ENCODE measurements at places on chromosomes 5 and 9. TPM values are rescaled to one million over a fixed set of nuclear protein-coding genes. Genes with fewer than 3 reads are reported as not detected.

- no peak overlapping the region for H3K27ac ChIP-seq
- no peak overlapping the region for H3K4me3 ChIP-seq
- H3K27me3 ChIP-seq = no peaks in the 10 kb centered on the region
- no peak for DNase-seq
- H3K36me3 ChIP-seq = no peaks in the 10 kb centered on the region
- H3K4me1 ChIP-seq = no peaks in the 10 kb centered on the region
Measured at GRCh38 chr5:52419357-52419756, 368.4 kb upstream of the ITGA1 start.

DNA sequence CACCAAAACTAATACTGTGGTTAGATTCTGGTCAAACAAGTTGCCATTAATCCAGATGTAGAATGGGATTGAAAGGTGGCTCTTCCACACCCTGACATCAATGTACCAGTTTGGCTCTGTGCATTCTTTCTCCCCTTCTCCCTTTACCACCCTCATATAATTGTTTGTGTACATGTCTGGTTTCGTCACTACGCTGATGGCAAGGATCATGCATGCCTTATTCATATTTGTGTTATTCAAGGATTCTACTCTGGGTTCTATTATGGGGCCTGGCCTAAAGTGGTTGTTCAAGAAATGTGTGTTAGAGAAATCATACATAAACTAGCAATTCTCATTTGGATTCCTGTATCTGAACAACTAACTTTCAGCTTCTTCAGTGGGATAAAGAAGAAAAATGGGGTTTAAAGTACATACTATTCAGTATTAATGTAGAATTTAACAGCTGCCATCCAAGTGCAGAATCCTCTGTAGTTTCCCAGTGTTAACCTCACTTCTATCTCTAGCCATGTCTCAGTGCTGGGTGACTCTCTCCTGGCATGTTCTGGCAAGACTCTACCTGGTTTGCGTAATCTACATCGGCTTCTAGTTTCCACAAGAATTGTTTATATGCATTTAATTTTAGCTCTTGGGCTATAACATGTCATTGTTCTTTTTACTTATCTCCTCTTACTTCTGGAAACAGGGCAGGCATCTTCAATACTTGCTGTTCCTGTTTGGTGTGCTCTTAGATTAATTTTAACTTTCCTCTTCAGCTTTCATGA lies 27.9 kb upstream of the CDKN2B start:
- H3K27ac ChIP-seq = peak overlapping the region; percentile 32
- DNase-seq = no peak
- H3K4me3 ChIP-seq = no peak overlapping the region
- H3K27me3 ChIP-seq = no peaks in the 10 kb centered on the region
- peaks cover 8% of the 10 kb centered on the region for H3K4me1 ChIP-seq

DNA sequence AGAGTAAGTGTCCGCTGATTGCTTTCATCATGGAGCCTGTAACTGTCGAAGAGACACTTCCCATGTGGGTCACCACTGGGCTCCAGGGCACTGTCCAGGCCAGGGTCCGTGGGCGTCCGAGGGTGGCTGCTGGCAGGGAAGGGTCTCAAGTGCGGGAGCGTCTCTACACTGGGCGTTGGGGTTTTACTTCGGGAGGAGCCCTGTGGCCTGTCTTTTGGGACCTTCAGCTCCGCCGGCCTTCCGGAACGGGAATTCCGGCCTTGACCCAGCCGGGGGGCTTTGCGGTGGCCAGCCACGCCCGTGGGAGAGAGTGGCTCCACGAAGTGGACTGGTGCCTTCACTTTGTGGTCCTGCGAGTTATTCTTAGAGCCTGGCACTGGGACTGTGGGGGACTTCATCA lies 86.2 kb downstream of the CAMSAP1 start:
- no peak for DNase-seq
- H3K4me3 ChIP-seq = no peak overlapping the region
- H3K27me3 ChIP-seq = no peaks in the 10 kb centered on the region
- no peak overlapping the region for H3K27ac ChIP-seq
- no peaks in the 10 kb centered on the region for H3K4me1 ChIP-seq

DNA sequence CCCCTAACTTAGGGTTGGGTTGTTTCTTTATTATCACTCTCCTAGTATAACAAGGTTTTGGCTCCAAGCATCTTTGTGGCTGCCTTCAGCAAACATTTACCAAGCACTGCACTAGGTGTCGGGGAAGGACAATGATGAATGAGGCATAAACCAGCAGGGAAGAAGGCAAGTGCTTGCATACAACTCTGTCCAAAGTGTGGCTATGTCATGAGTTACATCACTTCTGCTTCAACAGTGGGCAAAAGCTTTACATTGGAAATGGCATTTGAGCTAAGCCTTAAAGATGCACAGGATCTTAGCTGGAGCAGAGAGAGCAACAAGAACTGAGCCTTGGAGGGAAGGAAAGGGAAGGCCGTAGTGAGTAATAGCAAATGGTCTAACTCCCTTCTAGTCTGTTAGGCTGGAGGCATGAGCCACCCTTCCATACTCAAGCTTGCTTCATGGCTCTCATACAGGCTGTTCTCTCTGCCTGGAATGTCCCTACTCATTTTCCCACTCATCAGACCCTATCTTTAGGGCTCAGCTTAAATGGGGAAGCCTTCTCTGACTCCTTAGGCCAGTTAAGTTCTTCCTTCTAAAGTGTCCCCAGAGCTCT lies 121.8 kb downstream of the SEMA6A start:
- no peaks in the 10 kb centered on the region for H3K4me1 ChIP-seq
- no peak overlapping the region for H3K27ac ChIP-seq
- no peaks in the 10 kb centered on the region for H3K36me3 ChIP-seq
- no peaks in the 10 kb centered on the region for H3K27me3 ChIP-seq

- H3K4me1 ChIP-seq = no peaks in the 10 kb centered on the region
- no peaks in the 10 kb centered on the region for H3K27me3 ChIP-seq
- no peaks in the 10 kb centered on the region for H3K36me3 ChIP-seq
Measured at GRCh38 chr9:30913331-30913730, 1471.1 kb upstream of the ACO1 start.

DNA sequence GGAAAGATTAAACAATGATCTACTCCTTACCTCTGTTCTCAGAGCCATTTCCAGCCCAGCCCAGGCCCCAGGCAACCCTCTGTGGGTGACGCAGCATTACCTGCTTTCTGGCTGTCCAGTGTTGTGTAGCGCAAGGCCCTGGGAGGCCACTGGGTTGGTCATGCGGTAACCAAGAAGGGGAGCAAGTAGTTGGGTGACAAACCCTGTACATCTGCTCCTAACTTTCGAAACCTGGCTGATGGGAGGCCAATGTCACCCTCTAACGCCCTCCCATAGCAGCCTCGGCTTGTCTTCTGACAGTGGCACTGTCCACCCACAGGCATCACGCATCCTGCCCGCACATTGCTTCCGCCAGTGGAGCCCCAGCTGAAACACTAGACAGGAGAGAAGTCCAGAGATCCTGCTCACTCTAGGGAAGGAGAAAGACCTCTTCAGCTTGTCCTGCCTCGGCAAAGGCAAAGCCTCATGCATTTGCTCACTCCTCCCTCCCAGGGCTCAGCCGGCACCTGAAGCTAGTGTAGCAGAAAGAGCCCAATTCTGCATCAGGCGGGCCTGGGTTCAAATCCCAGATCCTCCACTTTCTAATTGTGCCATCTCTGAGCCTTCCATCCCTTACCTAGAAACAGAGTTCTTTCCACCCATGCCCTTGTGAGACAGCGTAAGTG lies 94.6 kb downstream of the ADAMTS2 start:
- H3K4me1 ChIP-seq = no peaks in the 10 kb centered on the region
- H3K36me3 ChIP-seq = no peaks in the 10 kb centered on the region

- no peaks in the 10 kb centered on the region for H3K27me3 ChIP-seq
- H3K4me1 ChIP-seq = no peaks in the 10 kb centered on the region
- no peak for DNase-seq
- no peak overlapping the region for H3K27ac ChIP-seq
Measured at GRCh38 chr5:35771300-35771699, 85.4 kb upstream of the IL7R start.

DNA sequence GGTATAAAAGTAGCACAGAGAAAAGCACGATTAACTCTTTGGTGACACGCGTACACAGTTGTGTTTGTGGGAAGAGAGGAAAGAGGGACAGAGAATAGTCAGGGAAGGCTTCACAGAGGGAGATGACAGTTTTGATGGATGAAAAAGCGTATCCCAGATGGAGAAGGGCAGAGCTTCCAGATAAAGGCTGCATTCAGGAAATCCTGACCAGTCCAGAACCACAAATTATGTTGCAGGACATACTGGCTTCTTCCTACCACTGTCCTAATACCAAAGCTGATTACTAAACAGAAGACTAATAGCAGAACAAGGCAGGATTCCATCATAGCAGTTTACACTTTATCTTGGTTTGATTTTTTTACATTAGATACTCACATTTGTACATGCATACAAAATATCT lies 34.5 kb downstream of the SLC31A2 start:
- no peak overlapping the region for H3K27ac ChIP-seq
- DNase-seq = no peak
- no peak overlapping the region for H3K4me3 ChIP-seq
- H3K36me3 ChIP-seq = peaks cover 86% of the 10 kb centered on the region

GRCh38 chr5:21419383-21419782 lies 1431.4 kb upstream of the CDH18 start:
- H3K4me3 ChIP-seq = no peak overlapping the region
- H3K36me3 ChIP-seq = no peaks in the 10 kb centered on the region
- no peak overlapping the region for H3K27ac ChIP-seq
- no peaks in the 10 kb centered on the region for H3K27me3 ChIP-seq
- DNase-seq = no peak
- no peaks in the 10 kb centered on the region for H3K4me1 ChIP-seq

DNA sequence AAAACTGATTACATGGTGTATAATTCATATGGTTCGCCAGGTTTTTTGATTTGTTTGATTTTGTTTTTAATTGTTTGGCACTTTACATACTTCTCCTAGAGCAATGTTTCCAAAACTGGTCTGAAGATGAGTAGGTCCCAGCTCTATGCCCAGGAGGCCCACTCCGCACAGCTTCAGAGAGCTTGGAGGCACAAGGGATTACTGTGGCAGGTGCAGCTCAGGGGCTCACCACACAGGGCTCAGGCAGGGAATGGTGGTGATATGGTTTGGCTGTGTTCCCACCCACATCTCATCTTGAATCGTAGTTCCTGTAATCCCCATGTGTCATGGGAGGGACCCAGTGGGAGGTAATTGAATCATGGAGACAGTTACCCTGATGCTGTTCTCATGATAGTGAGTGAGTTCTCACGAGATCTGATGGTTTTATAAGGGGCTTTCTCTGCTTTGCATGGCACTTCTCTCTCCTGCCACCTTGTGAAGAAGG lies 296.6 kb downstream of the MED10 start:
- H3K4me1 ChIP-seq = no peaks in the 10 kb centered on the region
- no peaks in the 10 kb centered on the region for H3K27me3 ChIP-seq
- no peaks in the 10 kb centered on the region for H3K36me3 ChIP-seq
- no peak for DNase-seq
- H3K4me3 ChIP-seq = no peak overlapping the region

- H3K4me3 ChIP-seq = no peak overlapping the region
- DNase-seq = no peak
- no peak overlapping the region for H3K27ac ChIP-seq
- peaks cover 58% of the 10 kb centered on the region for H3K4me1 ChIP-seq
Measured at GRCh38 chr9:100090880-100091279, 7.9 kb downstream of the ERP44 start.

DNA sequence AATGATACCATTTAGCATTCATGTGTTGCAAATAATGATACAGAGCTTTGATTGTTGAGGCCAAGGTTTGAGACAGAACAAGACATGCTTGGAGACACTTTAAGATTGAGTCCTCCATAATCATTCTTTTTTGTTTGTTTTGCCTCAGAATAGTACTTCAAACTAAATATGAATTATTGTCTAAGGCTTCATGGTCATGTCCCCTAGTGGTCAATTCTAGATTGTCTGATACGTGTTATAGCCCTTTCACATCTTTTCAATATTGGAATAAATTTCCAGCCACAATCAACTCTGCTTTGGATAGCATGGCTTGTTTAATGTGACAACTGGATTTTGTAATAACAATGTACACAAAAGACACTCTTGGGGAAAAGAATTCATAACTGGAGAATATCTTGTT lies 64.2 kb downstream of the PRLR start:
- no peak overlapping the region for H3K4me3 ChIP-seq
- DNase-seq = no peak
- no peaks in the 10 kb centered on the region for H3K27me3 ChIP-seq
- H3K27ac ChIP-seq = no peak overlapping the region

- H3K4me1 ChIP-seq = no peaks in the 10 kb centered on the region
- no peak for DNase-seq
- H3K36me3 ChIP-seq = no peaks in the 10 kb centered on the region
- no peak overlapping the region for H3K27ac ChIP-seq
- no peaks in the 10 kb centered on the region for H3K27me3 ChIP-seq
Measured at GRCh38 chr5:99721506-99721905, 792.7 kb upstream of the CHD1 start.

GRCh38 chr5:100600298-100600994 lies 65.3 kb downstream of the FAM174A start:
- H3K27me3 ChIP-seq = no peaks in the 10 kb centered on the region
- no peak for DNase-seq
- H3K4me1 ChIP-seq = no peaks in the 10 kb centered on the region
- H3K4me3 ChIP-seq = no peak overlapping the region
- no peaks in the 10 kb centered on the region for H3K36me3 ChIP-seq

DNA sequence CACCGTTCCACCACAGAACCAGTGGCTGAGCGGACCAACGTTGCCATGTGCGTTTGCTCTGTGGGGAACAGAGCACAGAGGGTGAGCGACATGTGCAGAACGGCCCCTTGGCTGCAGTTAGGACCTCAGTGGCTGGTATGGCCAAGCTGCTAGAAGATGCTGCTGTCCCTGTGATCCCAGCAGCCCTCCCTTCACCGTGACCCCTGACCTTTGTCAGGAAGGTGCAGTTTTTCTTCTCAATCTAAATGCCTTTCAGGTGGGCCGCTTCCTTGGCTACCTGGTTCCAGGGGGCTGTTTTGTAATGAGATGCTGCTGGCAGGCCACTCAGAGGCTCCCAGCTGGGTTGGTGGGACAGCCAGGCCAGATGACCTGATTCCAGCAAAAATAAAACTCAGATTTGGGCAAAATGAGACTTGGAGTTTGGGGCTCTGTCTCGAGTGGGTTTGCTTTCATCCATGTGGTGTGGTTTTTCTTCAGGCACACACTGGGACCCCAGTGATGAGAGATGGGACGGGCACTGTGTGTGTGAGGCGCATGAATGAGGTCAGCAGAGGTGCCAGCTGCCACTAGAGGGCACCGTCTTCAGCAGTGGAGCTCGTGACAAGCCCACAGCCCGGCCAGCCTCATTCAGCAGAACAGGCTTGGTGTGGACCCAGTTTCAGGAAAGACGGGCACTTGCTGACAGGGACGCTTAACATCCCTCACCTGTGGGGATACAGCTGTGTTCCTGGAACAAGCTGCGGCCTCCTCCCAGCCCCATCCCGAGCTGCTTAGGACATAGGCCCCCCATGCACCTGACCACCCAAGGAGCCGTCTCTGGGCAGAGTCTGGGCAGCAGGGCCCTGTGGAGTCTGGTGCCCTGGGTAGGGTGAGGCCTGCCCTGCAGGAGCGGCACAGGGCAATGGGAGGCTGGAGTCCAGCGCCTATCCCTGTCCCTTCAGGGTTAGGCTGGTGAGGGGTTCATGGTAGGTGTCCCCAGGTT lies 4.1 kb downstream of the MRPS2 start:
- no peak overlapping the region for H3K4me3 ChIP-seq
- peaks cover 18% of the 10 kb centered on the region for H3K4me1 ChIP-seq
- H3K36me3 ChIP-seq = peaks cover 8% of the 10 kb centered on the region
- H3K27ac ChIP-seq = no peak overlapping the region

Gene KLHL3
- 0.67 TPM for total RNA-seq

Gene SAXO1
- total RNA-seq = not detected

Gene IFNA4
- total RNA-seq = not detected

Gene ADGRD2
- total RNA-seq = not detected

Gene PCDHB12
- not detected for total RNA-seq

Gene FAM114A2
- 32.5 TPM for total RNA-seq

Gene LHX3
- total RNA-seq = not detected

Gene SPINK1
- not detected for total RNA-seq

Gene CREBRF
- total RNA-seq = 31.9 TPM

All from Karpas-422 (cell line).